GM06990 (cell line): ENCODE measurements at places on chromosomes 11 and 22.

DNA sequence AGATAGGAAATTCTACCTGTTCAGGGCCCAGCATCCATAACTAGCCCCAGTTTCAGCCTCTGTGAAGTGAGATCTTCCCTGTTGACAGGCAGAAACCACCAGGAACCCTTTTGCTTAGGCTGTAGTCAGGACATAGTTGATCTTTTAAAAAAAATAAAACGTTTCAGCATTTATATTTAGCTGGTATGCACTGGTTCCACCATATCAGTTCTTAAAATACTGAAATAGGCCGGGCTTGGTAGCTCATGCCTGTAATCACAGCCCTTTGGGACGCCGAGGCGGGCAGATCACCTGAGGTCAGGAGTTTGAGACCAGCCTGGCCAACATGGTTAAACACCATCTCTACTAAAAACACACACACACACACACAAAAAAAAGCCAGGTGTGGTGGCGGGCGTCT is 35.3 kb downstream of the GALNT18 start:
- no peak for DNase-seq

DNA sequence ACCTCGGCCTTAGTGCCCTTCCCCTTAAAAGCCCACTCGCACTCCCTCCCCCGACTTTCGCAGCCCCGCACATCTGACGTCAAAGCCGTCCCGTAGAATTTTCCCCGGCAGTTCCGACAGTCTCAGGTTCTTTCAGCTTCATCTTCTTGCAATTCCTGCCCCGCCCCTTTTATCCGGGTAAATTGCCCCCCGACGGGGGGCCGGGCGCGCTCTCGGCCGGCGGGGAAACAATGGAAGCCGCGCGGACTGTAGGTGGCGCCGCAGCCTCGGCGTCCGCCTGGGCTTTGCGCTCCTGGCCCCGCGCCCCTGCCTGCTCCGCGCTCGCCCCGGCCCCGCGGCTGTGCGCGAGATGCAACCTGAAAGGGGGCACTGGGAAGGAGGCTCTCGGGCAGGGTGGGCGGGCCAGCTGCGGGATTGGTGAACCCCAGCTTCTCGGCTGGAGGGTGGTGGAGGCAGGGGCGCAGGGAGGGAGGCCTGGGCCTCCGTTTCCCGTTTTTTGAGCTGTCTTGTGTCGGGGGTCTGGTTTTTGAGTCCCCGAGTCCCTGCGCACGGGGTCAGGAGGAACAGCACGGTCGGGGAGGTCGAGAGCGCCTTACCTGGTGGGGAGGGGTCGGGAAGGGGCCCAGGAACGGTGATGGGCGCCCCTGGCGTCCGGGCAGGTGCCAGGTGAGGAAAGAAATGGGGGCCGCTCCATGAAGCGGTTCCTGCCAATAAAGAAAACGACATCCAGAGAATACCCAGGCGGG is 859 bp upstream of the FGF19 start:
- no peak for DNase-seq

GRCh38 chr11:132332521-132332920 is 962.1 kb downstream of the NTM start:
- DNase-seq = no peak

DNA sequence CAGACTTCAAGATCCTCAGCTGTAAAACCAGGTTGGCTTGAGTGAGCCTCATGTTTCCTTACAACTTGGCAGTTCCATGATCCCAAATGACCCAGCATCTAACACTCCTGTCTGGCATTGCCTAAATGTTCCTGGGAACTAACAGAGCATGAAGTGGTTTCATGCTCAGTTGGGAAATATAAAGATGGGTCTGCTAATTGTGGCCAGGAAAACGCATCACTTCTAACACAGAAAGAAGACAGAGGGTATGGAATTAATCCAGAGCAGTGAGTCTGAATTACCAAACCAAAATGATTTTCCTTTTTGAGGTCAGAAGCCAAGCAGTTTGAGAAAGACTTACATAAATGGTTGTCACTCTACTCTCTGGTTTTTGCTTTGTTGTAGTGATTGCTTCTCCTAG is 60.5 kb upstream of the MMP13 start:
- DNase-seq = no peak

- DNase-seq = no peak
Observed at GRCh38 chr11:60854140-60854846, 1.5 kb downstream of the PTGDR2 start.

- no peak for DNase-seq
Observed at GRCh38 chr11:3380706-3381545, 2.0 kb upstream of the ZNF195 start.

DNA sequence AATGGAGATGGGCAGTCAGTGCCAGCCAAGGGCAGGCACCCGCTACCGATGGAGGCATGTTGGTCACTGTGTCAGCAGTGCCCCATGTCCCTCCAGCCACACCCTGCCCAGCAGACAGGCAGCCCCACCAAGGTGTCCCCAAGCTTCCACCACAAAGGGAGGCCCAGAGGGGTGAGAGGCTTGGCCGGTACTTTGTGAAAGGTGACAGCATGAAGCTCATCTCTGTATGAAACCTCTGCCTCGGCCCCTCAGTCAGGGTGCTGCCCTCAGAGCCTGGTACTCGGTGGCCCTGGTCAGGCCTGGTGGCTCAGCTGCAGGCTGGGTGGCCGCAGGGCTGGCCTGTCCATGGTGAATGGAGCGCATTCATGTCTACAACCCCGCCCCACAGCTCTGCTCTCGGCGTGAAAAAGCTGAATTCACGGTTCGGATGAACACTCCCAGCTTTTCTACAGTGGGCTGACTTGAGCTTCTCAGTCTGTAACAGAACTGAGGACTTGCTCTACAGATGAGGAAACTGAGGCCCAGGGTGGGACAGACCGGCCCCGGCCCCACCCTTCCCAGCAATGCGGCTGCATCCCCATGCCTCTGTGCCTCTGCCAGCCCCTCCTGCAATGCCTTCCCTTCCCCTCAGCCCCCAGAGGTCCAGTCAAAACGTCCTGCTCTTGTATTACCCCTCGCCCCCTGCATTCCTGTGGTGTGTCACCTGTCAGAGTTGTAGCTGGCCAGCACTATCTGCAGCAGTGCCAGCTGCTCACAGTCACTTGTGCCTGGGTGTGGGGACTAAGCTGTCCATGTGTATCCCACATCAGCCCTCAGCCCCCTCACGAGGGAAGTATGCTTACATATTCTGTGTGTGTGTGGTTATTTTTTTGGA is 27.7 kb downstream of the RSPH14 start:
- DNase-seq = no peak

DNA sequence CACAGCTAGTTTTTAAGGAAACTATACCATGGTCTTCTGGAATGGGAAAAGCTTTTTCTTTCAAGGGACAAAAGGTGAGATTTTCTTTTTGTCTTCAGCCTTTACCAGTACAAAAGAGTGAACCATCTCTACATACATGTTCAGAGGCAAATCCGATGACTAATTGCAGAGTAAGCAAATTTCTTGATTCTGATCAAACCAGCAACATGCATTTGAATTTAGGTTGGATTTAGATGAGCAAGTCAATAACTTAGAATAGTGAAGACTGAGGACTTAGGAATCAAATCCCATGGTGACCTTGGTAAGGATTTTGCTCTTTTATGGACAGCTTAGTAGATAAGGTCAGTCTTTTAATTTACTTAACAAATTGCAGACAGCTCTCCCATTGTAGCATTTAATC is 65.9 kb upstream of the BLID start:
- DNase-seq = no peak

GRCh38 chr11:63708764-63709163 is 27.5 kb downstream of the RTN3 start:
- DNase-seq = no peak

DNA sequence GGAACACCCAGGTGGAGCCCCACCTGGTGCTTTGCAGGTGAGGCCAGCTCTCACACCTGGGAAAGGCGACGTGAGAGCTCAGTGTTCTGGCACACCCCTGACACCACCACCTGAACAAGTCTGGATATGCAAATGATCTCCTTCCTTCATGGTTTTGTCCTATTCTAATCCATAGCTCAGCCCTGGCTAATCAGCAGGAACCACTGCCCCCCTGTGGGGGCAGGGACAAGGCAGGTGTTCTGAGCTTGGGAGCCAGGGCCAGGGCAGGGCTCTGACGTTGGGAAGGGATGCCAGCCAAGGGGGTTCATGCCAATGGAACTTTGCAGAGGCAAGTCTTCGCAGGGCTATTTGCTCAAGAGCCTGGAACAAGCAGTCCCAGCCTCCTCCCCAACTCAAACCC is 144.2 kb downstream of the TRIM29 start:
- no peak for DNase-seq

DNA sequence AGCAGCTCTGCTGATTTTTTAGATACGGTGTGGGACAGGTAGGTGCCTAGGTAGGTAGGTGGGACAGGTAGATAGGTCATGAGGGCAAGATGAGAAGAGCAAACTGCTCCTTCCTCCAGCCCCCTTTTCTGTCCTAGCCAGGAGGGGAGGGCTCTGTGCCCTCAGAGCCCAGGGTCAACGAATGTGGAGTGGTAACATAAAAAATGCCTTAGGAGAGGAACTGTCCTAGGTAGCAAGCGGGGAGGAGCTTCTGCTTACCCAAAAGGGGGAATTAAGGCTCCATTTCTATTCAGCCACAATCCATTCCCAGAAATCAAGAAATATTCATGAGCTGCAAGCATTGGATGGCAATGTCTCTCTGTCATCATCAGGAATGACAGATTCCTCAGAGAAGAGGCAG is 234.8 kb downstream of the GRIK4 start:
- no peak for DNase-seq

GRCh38 chr22:38755911-38756532 is at the start of gene SUN2:
TSS of gene SUN2 (minus strand) at chr22:38755998. CDS start at chr22:38752628, 3,370 bp downstream.
- peak; percentile 94 for DNase-seq

DNA sequence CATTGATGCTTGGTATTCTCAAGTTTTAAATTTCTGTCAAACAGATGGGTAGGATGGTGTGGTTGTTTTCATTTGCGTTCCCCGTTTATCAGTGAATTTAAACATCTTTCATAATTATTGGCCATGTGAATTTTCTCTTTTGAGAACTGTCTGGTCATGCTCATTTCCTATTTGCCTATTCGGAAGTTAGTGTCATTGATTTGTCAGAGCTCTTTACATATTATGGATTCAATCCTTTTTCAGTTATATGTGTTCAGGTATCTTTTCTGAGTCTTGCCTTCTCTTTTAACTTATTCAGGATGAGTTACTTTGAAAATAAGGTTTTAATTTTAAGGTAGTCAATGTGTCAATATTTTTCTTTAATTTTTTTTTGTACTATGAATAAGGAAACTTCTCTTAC is 315.7 kb downstream of the MN1 start:
- DNase-seq = no peak

- no peak for DNase-seq
Observed at GRCh38 chr22:40487663-40488249, 117.4 kb downstream of the SGSM3 start.

- DNase-seq = no peak
Observed at GRCh38 chr22:30891443-30891755, 77.2 kb downstream of the MORC2 start.

DNA sequence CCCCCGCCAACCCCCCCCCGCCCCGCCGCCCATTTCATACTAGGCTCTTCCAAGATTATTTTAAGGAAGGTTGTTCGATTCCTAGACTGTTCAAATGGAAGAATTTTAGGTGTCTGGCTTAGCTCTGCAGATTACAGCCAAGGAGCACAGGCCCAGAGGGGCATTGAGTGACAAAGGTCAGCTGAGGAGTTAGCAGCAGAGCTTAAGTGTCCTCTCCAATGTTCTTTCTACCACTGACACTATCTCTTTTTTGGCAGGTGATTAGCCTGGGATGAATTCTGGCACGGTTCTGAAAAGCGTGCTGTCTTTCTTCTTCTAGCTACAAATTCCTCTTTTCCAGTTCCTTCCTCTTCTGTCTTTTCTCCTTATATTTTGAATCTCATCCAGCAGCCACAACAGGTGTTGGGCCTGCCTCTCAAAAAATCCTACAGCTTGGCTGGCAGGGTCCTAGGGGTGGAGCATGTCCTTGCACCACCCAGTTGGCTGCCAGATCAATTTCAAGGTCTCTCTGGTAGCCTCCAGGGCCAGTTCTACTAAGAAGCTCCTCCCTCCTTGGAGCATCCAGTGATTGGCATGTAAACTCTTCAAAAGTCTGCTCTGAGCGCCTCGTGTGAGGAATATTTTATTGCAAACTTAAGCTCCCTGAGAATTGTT is 23.0 kb downstream of the KCNE3 start:
- DNase-seq = no peak

- DNase-seq = no peak
Observed at GRCh38 chr22:42073621-42074041, 417 bp upstream of the PHETA2 start.

DNA sequence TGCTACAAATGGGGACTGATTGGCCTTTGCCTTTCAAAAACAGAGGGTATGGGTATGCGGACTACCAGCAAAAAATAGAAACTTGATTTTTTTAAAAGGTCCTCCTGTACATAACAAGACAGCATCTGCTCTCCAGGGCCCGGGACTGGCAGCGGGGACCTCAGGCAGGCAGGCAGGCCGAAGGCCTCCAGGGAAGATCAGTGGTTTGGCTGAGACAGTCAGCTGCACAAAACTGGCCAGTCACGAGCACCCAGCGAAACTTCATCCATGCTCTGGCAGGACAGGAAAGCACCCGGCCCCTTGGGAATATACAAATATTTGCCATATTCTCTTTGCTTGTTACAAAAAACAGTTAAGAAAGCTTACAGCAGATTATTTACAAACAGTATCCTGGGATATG is 11.0 kb downstream of the RPL27A start:
- DNase-seq = no peak

DNA sequence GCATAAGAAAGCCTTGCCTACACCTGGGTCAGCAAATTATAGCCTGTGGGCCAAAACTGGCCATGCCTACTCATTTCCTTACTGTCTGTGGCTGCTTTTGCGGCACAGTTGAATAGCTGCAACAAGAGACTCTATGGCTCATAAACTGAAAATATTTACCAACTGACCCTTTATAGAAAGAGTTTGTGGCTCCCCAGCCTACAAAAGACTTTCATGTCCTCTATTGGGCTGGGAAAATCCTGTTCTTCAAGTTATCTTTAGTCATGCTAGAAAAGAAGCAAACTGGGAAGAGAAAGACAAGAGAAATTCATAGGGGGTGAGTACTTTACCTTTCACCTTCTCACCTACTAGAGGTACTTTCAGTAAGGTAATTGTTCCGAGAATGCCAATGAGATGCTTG is 175.1 kb downstream of the SWAP70 start:
- DNase-seq = peak; percentile 30

DNA sequence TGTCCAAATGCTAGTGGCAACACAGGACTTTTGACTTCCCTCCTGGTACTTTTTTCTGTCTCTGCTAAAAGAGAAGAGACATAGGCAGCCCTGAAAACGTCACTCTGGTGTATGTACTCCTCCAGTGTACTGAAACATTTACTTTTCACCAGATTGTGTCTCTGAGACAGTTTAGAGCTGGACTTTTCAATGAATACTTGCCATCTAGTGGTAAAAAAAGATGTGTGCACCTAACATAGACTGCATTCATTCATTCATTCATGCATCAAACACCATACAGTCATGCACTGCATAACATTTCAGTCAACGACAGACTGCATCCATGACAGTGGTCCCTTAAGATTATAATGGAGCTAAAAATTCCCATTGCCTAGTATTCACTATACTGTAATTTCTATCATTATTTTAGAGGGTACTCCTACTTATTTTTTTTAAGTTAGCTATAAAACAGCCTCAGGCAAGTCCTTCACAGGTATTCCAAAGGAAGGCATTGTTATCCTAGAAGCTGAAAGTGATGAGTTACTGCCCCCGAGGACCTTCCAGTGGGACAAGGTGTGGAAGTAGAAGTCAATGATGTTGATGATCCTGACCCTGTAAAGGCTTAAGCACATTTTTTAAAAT is 186.2 kb downstream of the SPON1 start:
- no peak for DNase-seq
